CD4-positive, alpha-beta T cell treated with Interleukin-2 at 100 ng/mL for 4 hours (primary cell): ENCODE measurements at places on chromosomes 2 and 18.

GRCh38 chr2:12502759-12503158 lies 214.0 kb upstream of the TRIB2 start:
- DNase-seq, result peak; percentile 39

DNA sequence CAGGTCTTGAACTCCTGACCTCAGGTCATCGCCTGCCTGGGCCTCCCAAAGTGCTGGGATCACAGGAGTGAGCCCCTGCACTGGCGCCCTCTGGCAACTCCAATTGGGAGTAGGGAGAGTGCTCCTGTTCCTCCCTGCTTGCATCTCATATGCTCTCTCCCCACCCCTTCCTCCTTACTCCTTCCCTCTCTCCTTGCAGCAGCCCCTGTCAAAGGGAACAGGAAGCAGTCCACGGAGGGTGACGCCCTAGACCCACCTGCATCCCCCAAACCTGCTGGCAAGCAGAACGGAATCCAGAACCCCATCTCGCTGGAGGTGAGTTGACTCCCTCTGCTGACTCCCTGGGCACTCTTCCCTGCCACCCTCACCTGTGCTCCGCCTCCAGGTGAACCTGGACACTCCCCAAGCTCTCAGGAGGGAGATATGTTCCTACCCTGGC lies 10.7 kb downstream of the ARID5A start:
- no peak for DNase-seq

DNA sequence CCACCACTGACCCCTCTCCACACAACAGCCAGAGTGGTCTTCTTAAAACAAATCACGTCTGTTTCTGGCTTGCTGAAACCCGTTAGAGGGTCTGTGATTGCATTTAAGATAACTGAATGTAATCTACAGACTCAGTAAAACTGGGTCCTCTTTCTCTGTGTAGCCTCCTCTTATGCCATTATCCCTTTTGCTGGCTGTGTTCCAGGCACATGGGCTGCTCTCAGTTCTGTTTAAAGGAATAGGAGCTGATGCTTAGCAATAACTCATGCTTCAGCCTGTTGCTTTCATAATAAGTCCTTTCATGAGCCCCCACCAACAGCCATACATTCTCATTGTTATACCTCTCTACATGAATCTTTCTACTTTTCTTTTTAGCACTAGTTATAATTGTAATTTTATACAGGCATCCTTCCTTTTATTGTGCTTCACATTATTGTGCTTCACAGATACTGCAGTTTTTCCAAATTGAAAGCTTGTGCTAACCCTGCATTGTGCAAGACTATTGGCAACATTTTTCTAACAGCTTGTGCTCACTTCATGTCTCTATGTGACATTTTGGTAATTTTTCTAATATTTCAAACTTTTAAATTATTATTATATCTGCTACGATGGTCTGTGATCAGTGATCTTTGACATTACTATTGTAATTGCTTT lies 782.6 kb downstream of the MBD2 start:
- no peak for DNase-seq

GRCh38 chr2:217154923-217155322 lies 295.1 kb upstream of the TNP1 start:
- DNase-seq, result no peak

DNA sequence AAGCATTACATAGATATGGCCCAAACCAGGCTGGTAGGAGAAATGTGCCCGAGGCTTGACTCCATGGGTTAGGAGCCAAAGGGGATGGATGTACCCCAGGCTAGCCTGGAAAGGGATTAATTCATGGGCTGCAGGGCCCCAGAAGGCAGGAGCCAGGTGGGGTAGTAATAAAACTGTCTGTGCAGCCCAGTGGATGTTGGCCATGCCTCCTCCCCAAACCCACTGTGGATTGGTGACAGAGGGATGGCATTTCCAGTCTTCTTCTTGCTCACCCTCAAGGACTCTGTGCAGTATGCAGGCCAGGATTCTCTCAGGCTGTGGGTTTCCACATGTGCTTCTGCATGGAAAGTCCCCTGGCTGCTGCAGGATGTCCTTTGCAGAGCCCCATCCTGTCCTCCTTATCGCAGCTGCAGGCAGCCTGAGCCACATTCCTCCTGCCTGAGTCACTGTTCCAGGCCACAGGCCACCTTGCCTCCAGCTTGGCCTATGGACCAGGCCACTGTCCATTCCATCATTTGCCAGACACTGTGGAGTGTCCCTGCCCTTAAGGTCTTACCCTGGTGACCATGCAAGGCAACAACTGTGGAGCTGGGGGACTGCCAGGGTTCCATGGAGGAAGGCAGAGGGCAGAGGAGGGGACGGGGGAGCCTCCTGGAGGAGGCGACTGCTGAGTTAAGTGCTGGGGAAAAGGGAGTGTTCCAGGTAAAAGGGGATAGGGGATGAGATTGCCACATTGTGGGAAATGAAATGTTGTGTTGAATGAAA lies 38.9 kb downstream of the INO80C start:
- DNase-seq, result no peak

DNA sequence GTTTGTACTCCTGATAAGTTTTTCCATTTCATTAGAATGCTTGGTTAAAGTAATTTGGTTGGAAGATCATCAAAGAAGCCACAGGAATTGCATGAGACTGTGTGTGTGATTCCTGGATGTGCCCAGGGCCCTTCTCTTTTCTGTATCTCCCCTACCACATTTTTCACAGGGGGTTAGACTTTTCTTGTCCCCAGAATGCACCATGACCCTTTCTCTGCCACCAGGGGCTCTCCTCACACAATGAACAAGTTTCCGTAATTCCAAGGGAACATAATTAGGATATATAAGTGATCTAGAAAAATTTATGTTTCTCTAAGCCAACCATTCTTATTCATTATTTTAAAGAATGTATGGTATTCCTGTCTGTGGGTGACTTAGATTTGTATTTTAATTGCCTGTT lies 291.8 kb downstream of the NEDD4L start:
- DNase-seq, result no peak

DNA sequence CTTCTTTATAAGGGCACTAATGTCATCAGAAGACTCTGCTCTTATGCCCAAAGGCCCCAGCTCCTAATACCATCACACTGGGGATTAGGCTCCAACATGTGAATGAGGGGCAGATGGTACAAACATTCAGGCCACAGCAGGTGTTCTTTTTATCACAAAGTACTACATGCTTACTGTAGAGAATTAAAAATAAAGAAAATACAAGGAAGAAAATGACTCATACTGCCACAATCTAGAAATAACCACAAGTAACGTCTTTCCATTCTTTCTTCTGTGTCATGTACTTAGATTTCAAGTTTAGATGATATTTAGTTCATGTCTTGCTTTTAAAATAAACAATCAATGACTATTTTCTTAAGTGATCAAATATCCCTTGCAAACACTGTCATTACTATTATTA lies 100.3 kb upstream of the NEDD4L start:
- no peak for DNase-seq

GRCh38 chr2:165610591-165611029 lies 141.1 kb downstream of the CSRNP3 start:
- no peak for DNase-seq

- no peak for DNase-seq
Observed at GRCh38 chr18:22683196-22683676, 249.9 kb upstream of the RBBP8 start.

DNA sequence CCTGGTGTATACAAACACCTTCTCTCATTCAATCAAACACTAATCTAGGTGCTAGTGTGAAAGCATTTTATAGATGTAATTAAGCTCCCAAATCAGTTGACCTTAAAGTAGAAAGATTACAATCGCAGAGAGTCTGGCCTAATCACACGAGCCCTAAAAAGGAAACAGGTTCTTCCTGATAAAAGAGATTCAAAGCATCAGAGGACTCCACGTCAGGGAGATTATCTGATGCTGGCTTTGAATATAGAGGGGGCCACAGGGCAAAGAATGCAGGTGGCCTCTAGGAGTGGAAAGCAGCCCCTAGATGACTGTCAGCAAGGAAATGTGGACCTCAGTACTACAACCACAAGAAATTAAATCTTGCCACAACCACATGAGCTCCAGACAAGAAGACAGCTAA lies 28.2 kb upstream of the ZC3H15 start:
- no peak for DNase-seq

GRCh38 chr2:183214680-183215079 lies 90.4 kb downstream of the NUP35 start:
- no peak for DNase-seq

- peak; percentile 49 for DNase-seq
Observed at GRCh38 chr2:170820757-170821530, 4.3 kb downstream of the GAD1 start.

DNA sequence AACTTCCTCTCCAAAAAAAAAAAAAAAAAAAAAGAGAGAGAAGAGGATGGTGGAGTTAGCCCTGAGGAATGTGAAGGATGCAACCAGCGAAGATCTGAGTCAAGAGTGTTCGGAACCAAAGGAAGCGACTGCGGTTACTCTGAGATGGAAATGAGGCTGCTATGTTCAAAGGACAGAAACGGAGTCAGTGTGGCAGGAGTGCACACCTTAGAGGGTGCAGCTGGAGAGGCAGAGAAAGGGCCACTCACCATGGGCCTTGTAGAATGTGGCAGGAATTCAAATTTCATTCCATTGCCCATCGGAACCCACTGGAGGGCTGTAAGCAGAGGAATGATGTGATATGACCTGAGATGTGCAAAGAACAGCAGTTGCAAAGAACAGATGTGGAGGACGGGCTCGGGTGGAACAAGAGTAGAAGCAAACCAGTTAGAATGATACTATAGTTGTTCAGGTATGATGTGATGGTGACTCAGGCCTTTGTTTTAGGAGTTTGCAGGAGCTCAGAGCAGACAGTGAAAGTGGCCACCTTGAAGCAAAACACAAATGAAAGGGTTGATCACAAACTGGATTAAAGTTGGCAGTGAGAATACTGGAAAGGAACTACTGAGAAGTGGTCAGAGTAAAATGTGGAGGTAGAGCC lies 22.6 kb downstream of the ITGA6 start:
- no peak for DNase-seq

DNA sequence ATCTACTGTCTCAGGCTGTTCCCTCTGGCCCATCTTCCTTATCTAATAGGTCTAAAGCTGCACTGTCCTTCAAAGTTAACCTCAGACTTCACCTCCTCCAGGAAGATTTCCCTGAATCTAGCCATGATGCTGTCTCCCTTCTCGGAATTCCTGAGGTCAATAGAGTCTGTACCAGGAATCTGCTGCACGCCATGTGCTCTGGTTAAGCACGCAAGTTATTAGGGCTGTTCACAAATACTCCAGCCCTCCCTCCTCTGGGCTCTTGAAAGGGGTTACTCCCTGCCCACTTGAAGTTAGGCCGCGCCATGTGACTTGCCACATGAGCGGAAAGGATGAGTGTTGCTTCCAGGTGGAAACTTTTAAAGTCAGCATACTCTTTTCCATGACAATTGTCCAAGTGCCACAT lies 43.6 kb downstream of the MCFD2 start:
- no peak for DNase-seq

GRCh38 chr2:233997707-233998106 lies 52.8 kb upstream of the SPP2 start:
- DNase-seq, result no peak

DNA sequence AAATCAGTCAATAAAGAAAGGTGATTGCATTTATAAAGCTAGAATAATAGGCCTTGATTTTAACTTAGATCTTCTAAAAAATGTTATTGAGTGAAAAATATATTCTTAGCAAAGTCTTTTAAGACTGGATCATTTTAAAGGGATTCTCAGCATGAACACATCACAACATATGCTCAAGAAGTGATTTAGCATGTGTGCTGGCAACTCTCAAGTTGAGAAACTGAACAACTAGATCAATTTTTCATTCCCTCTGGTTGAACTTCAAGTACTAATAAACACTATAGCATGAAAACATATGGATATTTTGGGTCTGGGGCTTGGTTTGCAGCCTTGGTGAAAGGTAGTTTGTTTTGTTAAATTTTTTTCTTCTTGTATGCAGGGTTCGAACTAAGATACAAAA lies 107.8 kb upstream of the PNPT1 start:
- DNase-seq, result no peak

GRCh38 chr2:20050646-20051531 lies 539 bp downstream of the LAPTM4A start:
- peak; percentile 29 for DNase-seq

DNA sequence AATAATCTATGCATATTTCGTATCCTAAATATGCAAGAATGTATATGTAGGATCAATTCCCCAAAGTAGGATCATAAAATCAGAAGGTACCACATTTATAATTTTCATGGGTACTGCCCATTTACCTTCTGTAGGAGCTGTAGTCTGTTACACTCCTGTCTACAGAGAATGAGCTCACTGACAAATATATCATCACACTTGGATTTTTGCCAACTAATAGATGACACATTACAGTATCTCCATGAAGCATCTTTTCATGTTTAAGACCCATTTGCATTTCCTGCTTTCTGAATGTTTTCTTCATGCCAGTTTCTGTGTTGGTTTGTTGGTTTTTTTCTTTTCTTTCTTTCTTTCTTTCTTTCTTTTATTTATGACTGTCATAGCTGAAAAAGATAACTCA lies 70.9 kb upstream of the EML6 start:
- DNase-seq, result peak; percentile 30

DNA sequence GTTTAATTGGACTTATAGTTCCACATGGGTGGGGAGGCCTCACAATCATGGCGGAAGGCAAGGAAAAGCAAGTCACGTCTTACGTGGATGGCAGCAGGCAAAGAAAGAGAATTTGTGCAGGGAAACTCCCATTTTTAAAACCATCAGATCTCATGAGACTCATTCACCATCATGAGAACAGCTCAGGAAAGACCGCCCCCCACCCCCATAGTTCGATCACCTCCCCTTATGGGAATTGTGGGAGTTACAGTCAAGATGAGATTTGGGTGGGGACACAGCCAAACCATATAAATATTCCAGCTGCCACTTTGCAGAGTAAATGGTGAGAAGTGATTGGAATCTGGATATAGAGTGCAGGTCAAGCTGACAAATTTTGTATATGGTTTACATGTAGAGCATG lies 187.4 kb downstream of the ARL4C start:
- DNase-seq, result no peak

- no peak for DNase-seq
Observed at GRCh38 chr2:83112858-83113257, 1346.2 kb downstream of the SUCLG1 start.

GRCh38 chr18:74996996-74997395 lies 211.9 kb downstream of the PTGR3 start:
- DNase-seq, result no peak

DNA sequence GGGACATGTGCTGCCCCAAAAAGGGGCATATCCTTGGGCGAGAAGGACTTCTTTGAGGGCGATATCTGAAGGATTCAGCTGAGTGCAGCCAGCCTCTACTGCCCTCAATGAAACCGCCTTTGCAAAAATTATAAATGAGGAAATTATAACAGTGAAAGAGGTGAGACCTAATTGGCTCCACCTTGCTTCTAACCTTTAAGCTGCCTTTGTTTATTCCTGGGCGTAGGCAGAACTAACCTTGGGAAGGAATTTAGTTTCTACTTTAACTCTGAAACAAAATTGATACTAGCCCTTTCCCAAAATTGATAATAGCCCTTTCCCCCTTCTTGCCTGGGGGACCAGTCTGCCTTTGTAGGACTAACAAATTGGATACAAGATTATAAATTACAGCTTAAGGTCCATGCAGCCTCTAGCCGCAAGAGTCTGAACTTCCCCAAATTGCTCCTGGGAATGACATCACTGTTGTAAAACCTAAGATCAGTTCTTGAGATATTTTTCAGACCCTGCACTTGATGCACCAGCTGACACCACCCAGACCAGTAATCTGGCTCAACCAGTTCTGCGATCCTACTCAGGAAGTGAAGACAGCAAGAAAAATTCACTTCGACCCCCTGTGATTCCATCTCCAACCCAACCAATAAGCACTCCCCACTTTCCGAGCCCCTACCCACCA lies 36.0 kb upstream of the ASAP2 start:
- no peak for DNase-seq

- DNase-seq, result no peak
Observed at GRCh38 chr2:227780981-227781615, 32.5 kb upstream of the CCL20 start.
